ENCODE measurements at places on chromosomes 6 and 20. TPM values are rescaled to one million over a fixed set of nuclear protein-coding genes. Genes with fewer than 3 reads are reported as not detected.

- H3K36me3 ChIP-seq = no peaks in the 10 kb centered on the region
- DNase-seq = no peak
- peak overlapping the region; percentile 64 for H3K27ac ChIP-seq
Measured at GRCh38 chr20:8095648-8096572, 36.2 kb upstream of the PLCB1 start.

- no peak for DNase-seq
- no peak overlapping the region for H3K4me3 ChIP-seq
- no peaks in the 10 kb centered on the region for H3K4me1 ChIP-seq
- H3K36me3 ChIP-seq = no peaks in the 10 kb centered on the region
- no peak overlapping the region for H3K27ac ChIP-seq
- no peaks in the 10 kb centered on the region for H3K27me3 ChIP-seq
Measured at GRCh38 chr6:54003316-54003715, 107.9 kb upstream of the MLIP start.

Gene SPAG4
- 10.4 TPM for total RNA-seq

Gene EMILIN3
- total RNA-seq = 7.4 TPM

Gene GTSF1L
- not detected for total RNA-seq
